ENCODE measurements at places on chromosomes 3 and 15.

- DNase-seq = no peak
Observed at GRCh38 chr15:79674124-79674465, 222.7 kb downstream of the MTHFS start.

DNA sequence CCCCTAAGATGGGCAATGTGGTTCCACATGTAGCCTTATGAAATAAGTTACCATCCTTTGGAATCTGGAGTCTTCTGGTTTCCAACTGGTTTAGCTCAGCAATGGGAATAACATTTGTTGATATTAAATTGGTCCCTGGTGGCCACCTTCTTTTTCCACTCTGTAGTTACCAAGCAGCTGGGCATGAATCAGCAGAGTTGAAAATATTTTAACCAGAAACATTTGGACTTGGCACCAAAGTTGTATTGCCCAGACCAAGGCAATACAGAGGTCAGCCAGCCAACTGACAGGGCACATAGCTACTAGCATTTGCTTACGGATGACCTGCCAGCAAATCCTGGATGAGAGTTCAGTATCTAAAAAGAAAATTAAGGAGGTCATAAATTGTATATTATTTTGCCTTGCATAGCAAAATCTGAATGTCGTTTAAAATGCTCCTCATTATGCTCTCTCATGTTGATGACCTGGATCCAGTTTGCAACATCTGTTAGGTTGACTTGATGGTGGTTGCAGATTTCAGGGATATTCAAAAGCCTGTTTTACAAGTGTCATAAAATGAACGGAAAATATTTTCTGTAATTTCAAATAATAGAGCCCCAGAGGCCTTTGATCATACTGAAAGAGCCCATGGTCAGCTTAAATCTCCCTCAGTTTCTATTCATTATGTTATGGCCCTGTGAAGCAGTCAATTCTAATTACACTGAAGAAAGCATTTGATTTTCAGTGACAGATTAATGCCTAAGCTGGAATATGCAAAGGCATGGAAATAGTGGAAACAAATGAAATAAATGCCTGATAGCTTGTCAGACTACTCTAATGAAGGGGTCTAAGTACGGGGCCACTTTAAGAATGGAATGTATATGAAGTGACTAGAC, 54.6 kb downstream of the PPM1L start:
- DNase-seq = no peak

- no peak for DNase-seq
Observed at GRCh38 chr3:170531657-170532335, 54.1 kb downstream of the SLC7A14 start.

GRCh38 chr3:33718595-33718907, 497 bp upstream of the CLASP2 start:
- no peak for DNase-seq

DNA sequence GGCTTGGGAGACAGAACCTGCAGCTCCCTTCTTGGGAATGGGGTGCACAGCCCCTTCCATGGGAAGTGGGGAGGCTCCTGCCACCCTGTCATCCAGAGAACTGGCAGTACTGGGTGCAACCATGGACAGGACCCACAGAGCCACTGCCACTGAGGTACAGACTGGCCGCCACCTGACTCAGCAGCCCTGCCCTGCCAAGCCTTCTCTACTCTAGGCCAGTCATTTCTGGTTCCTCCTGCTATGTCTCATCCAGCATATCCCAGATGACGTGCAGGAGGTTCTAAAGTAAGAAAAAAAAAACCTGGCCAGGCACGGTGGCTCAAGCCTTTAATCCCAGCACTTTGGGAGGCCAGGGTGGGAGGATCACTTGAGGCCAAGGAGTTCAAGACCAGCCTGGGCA, 76.9 kb upstream of the RPL32 start:
- DNase-seq = no peak

DNA sequence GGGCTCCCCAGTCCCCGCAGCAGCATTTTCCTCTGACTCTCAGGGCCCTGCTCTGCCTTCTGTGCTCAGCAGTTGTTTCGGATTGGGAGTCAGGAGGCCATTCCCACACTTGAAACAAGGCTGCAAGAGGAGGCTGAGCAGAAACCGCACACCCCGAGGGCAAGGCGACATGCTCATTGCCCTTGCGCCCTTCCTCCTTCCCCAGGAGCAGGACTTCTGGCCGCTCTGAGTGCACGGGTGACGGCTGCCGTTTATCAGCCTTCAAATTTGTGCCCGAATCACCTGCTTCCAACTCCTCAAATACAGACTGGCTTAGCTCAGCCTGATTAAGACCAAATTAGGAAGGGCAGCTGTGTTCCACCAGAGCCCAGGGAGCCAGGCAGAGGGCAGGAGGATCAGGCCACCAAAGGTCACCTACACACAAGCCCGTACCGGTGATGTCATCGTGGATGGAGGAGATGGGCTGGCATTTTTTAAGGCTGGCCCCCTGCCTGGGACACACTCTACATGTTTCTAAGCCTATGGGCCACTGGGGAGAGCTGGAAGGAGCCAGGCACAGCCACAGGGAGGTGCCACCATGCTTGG, 38.1 kb downstream of the TM2D3 start:
- no peak for DNase-seq

- no peak for DNase-seq
Observed at GRCh38 chr15:88395872-88396781, 71.1 kb downstream of the MRPL46 start.

- no peak for DNase-seq
Observed at GRCh38 chr15:57919754-57920153, 145.8 kb downstream of the ALDH1A2 start.

- peak; percentile 75 for DNase-seq
Observed at GRCh38 chr3:30453360-30454039, 152.9 kb upstream of the TGFBR2 start.

- no peak for DNase-seq
Observed at GRCh38 chr15:68328443-68328842, 50.9 kb downstream of the FEM1B start.

- no peak for DNase-seq
Observed at GRCh38 chr3:169146179-169146665, 517.3 kb downstream of the MECOM start.

GRCh38 chr3:13665582-13666226, 116.8 kb downstream of the FBLN2 start:
- no peak for DNase-seq

DNA sequence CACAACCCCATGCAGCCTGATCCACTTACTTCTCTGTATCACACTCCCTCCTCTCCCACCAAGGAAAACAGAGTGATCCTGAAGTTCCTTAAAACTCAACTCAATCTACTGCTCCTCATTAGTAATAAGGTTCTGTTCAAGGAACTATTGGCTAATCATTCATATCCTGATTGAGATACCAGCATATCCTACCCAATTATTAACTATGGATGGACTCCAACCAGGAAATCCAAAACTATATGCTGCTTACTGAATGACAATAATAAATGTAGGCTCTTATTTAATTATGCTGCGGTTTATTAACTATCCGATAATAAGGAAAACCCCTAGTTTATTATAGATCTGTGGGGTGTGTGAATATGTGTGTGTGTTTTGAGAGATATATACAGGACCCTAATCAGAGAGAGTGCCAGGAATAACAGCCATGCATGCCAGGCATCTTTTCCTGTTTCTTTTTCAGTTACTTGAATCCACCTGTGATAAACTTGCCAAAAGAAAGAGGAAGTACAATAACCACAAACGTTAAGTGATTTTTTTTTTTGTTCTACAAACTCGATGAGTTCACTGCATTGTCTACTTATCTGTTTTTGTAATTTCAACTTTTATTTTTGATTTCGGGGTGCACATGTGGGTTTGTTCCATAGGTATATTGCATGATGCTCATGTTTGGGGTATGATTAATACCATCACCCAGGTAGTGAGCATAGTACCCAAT, 1031.7 kb upstream of the CFAP20DC start:
- DNase-seq = no peak

DNA sequence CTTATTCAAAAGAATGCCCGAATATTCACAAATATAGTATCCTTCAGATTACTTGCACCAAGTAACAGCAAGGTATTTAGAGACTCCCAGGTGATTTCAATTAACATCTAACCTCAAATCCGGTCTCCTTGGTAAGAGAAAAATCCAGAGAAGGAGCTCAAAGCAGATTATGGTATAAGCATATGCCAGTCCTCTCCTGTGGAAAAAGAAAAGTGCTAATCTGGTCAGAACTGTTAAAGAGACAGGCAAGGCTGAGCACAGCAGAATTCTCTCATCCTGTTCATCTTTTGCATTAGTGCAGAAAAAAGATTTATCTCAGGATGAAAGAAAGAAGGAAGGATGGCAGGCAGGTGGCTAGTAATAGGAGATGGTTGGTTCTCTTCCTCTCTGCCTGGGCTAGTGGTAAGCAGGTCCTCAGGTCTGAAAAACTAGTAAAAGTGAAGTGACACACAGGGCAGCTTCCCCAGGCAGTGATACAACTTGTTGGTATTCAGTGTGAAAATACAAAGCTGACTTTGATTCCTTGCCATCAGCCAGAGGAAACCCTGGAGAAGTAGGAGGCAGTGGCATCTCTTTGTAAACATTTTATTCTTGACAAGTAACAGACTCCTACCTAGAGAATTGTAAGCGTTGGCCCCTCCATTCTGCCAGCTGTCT, 14.2 kb downstream of the ATXN7 start:
- DNase-seq = no peak

DNA sequence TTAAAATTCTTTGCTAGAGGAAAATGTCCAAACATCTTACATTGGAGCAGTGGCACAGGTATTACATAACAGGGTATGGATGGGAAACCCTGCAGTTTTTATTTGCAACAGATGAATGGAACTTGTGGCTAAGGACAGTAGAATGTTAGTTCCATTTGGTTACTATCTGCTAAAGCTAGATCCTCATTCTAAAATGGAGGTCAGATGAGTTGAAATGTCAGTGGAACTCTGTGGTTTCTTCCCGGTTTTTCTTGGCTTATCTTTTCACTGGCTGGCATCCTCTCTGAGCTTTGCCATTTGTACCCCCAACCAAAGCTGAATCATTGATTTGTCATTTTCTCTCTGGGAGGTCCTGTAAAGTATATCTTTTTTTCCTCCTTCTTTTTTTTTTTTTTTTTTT, 68.9 kb downstream of the ARMC8 start:
- DNase-seq = no peak

GRCh38 chr3:179446501-179446900, 4.8 kb downstream of the GNB4 start:
- DNase-seq = no peak

DNA sequence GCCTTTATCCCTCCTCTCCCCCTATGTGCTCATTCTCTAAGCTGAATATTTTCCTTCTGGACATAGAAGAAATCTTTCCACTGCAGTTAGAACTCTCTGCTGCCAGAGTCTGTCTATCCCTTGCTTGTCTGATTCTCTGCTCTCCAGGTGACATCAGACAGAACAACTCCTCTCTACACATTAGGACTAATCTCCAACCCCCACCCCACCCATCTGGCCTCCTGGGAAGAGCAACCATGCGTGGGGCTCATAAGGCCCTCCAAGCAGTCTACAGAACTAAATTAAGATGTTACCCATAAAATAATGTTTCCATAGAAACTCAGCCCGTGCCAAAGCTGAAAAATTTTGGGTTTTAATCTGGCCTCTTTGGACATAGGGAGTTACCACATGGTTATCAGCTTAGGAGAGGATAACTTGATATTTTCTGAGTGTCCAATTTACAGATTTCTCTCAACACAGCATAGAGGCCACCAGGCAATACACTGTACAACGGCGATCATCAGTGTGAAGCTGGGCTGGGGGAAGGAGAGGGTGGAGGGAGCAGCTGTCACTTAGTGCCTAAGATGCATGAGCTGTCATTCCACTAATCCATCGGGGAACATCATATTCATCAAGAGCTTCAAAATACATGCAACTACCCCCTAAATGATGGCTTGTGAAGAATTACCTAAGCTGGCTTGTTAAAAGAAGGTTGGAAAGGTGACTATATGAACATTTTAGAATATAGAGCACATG, 199.4 kb downstream of the CLSTN2 start:
- DNase-seq = no peak

DNA sequence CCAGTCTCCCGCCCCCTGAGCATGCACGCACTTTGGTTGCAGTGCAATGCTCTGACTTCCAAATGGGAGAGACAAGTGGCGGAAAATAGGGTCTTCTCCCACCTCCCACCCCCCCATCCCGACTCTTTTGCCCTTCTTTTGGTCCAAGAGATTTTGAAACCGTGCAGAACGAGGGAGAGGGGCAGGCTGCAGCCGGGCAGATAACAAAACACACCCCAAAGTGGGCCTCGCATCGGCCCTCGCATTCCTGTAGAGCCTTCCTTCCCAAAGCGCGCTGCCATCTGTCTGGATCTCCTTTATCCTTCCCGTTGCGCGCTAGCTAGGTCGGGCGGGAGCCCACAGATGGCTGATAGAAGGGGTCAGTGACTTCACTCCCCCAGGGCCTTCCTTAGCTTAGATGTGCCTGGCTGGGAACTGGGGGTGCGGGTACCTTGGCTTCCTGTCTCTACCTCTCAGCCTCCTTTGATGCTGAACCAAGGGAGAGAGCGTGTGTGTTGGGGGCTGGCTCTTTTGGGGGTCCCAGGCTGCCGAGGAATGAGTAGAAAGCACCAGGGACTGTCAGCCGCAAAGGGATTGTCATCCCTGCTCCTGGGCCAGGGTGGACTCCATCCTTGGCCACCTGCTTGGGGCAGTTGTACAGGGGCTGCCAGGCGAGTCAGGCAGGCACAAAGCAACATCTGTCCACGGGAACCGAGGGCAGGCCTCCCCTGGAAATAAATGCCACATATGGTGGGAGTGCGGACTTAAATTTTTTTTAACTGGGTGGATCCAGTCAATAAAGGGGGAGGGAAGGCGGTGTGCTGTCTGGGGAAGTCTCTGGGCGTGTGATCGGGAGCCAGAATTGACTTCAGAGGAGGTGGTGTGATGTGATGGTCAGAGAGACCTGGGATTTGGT, 1.8 kb downstream of the SMAD3 start:
- no peak for DNase-seq

DNA sequence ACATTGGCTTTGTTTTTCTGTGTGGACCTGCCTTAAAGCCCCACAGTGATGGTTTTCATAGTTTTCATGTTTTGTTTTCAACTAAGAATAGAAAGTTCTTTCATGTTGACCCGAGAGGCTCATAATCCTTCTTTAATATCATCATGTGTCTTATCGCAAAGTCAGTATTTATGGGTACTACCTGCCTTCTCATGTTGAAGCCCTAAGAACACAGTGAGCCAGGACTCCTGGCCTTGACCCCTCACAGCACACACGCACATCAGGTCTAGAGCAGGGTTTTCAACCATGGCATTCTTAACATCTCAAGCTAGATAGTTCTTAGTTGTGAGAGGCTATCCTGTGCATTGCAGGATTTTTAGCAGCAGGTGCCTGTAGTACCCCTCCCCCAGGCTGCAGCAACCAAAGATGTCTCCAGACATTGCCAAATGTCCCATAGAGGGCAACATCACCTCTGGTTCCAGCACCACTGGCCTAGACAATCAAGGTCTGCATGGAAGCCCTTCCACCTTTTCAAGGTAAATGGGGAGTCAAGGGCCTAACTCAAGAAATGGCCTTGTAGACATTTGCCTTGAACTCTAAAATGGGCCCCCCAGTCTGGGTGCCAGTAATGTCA, 118.3 kb downstream of the MTHFS start:
- no peak for DNase-seq

DNA sequence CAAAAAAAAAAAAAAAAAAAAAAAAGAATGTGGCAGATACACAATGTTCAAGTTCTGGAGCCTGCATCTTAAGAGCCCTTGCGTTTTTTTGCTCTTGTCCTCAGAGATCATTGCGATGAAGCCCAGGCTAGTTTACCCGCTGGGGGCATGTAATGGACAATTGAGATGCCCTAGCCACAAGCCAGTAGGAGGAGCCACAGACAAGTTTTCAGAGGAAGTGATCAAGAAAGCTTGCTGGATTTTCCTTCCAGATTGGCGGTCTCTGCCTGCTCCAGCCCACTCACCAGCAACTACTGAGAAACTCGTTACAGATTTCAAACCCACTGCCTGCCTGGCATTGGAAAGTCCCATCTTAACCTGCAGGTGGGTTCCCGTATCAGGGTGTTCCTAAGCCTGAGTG, 192.1 kb upstream of the EOMES start:
- no peak for DNase-seq

Data from bone marrow (tissue), 2 donors.